ENCODE measurements at places on chromosomes 2 and 18. TPM values are rescaled to one million over a fixed set of nuclear protein-coding genes. Genes with fewer than 3 reads are reported as not detected.

Gene ELOA2
- total RNA-seq = not detected

Gene OTOS
- total RNA-seq = not detected

Gene FAM237A
- not detected for total RNA-seq

Gene TMEFF2
- total RNA-seq = not detected

Gene KRTCAP3
- total RNA-seq = not detected

Gene FKBP7
- total RNA-seq = 23.1 TPM

Gene FTCDNL1
- total RNA-seq = 0.94 TPM

Gene POTEJ
- not detected for total RNA-seq

Gene ZNF2
- 7.1 TPM for total RNA-seq

Gene VWA3B
- not detected for total RNA-seq

Gene POTEC
- not detected for total RNA-seq

DNA sequence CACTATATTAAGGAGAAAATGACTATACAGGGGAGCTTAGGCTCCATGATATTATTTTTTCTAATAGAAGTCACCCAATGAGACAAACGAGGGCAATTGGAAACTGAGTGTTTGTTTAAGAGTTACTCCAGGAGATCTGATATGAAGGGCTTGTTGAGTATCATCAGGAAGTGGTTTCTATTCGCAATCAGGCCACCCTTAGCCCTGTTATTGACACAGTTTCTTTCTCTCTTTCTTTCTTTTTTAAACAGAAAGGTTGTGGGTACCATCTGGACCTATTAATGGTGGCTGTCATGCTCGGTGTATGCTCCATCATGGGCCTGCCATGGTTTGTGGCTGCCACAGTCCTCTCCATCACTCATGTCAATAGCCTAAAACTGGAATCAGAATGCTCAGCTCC lies 117.3 kb downstream of the DPP4 start:
- DNase-seq = no peak

- no peak for DNase-seq
These were observed 269.3 kb upstream of the NCKAP5 start for GRCh38 chr2:133837441-133838094.

DNA sequence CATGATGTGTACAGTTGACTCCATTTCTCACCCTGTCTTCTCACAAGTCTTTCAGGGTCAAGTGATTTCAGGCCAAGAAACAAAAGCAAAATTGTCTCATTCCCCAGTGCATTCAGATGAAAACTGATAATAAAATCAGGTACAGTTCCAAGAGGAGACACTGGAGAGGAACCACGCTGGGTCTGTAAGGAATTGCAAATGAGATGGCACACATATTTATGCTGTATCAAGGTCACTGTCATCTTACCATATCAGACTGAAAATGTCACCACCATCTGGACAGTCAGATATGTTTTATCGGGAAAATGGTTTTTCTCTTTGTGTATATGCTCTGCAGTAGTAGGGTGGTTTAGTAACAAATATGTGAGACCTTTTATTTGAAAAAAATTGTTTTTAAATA lies 91.7 kb downstream of the CCDC138 start:
- no peak for DNase-seq

GRCh38 chr2:229118336-229118735 lies 152.8 kb downstream of the PID1 start:
- no peak for DNase-seq

GRCh38 chr2:28273751-28274150 lies 118.9 kb upstream of the FOSL2 start:
- no peak for DNase-seq

- DNase-seq = no peak
These were observed 53.9 kb downstream of the IL1R2 start for GRCh38 chr2:102045697-102046096.

DNA sequence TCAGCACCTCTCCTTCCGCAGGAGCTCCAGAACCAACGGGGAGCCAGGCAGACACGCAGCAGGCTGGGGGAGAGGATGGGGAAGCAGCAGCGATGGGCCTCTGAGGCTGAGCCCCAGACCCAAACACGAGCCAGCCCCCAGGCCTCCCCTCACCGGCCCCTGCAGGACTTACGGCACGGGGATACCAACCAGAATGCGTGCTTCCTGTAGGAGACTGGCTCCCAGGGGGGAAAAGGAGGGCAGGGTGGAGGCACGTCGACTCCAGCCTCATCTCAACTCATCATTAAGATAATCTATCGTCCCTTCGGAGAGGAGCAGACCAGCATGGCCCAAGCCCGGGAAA lies 495.1 kb upstream of the MYT1L start:
- no peak for DNase-seq

DNA sequence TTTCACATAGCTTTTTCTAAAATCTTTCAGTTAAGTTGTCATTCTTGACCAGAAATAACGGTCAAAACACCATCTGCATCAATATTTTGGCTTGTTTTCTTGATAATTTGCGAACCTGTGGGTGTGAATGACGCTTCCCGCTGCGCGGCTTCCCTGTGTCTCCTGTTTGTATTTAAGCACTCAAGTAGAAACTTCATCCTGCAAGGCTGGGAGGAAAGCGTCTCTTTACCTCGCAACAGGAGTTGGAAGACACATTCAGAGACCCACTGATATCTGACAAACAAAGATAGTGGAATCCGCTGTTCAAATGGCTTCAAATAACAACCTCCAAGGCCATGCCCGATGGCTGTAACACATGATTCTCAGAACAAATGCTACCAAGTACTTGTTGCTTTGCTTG lies 704.9 kb downstream of the DCDC2C start:
- no peak for DNase-seq

- no peak for DNase-seq
These were observed 80.8 kb downstream of the RHBDD1 start for GRCh38 chr2:226916669-226917068.

DNA sequence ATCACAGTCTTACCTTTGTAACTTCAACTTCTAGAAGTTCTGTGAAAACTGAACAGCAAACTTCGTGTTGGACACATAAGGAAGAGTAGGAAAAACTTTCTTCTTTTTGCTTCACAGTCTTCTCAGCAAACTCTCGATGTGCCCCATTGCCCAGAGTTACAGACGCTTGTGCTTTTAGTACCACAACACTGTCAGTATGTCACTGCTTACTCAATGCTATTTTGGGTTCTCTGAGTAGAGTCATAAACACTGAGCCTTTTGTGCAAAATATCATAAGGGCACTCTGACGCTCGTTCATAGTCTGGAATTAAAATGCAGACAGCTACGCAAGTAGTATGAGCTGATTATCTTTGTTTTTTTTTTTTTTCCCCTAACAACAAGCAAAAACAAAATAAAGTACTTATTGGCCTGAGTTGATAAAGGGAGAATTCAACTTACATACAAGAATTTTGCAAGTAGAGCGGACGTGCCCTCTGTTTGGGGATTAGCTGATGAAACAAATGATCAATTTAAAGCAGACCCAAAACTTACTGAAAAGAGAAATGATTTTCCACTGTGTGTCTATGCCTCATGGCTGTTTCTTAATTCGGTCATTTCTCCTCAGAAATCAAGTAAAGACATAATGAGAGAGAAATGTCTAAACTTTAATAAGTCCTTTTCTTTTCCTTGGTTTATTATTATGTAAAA lies at the start of gene CDH19:
Gene CDH19, minus strand, starts transcription at position 150 of the 687 bp plus-strand sequence. CDS start 31,886 bp downstream, outside the sequence.
- DNase-seq = no peak

GRCh38 chr2:83971547-83971946 lies 487.5 kb downstream of the SUCLG1 start:
- DNase-seq = no peak

DNA sequence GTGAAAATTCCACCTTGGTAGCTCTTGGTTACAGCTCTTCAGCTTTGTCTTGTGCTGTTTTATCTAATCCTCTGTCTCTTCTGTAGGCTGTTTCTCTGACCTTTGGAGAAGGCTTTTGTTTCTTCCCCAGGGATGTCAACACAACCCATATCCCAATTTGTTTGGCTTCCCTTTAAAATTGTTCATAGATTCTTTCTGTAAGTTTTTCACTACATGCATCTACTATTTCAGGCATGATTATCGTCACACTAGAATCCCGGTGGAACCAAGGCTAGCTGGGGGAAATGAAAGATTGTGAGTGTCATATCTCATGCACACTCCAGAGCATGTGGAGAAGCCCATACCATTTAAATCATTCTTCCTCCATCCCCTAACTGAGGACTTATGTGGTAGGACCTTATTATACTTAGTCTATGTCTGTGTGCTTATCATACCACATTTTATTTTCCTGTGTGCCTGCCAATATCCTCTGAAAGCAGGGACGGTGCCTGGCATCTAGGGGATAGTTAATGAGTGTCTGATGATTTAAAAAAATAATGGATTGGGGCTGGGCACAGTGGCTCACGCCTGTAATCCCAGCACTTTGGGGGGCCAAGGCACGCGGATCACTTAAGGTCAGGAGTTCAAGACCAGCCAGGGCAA lies 59.9 kb downstream of the CRIM1 start:
- DNase-seq = no peak

- DNase-seq = peak; percentile 88
These were observed 891 bp downstream of the KDM3A start for GRCh38 chr2:86441882-86442641.

GRCh38 chr2:66985906-66986305 lies 411.2 kb upstream of the ETAA1 start:
- DNase-seq = no peak

GRCh38 chr2:170369894-170370293 lies 191.9 kb downstream of the MYO3B start:
- DNase-seq = peak; percentile 72

DNA sequence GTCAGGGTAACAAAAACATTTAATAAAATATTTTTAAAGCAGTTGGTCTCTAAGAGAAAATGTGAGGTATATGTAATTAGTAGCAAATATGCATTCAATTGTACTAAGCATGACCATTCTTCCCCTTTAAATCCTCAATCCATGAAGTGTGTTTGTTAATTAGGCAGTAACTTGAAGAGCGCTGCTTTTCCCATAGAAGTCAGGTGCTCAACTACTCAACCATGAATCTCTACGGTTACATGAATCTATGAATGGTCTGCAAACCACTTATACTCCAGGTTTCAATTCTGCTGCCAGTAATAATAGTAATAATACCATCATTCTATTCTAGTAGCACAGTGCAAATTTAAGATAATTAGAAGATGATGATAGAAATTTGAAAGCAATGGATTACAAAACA lies 55.8 kb downstream of the SLC8A1 start:
- no peak for DNase-seq

GRCh38 chr2:173355132-173355865 lies 627 bp downstream of the CDCA7 start:
- peak; percentile 83 for DNase-seq

DNA sequence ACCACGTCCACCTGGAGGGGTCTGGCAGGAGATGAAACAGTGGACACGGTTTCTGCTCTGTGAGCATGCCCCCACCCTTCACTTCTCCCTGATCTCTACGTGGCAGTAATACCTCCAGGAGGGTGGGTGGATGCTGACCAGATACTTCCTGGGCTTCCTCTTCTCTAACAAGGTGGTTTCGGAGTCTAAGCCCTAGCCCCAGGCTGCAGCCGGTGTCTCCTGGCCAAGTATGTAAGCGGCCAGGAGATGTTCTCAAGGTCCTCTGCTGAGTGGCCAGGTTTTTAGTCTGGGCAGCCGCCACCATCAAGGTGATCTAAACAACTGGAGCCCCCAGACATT lies 101.8 kb upstream of the ASB18 start:
- no peak for DNase-seq

DNA sequence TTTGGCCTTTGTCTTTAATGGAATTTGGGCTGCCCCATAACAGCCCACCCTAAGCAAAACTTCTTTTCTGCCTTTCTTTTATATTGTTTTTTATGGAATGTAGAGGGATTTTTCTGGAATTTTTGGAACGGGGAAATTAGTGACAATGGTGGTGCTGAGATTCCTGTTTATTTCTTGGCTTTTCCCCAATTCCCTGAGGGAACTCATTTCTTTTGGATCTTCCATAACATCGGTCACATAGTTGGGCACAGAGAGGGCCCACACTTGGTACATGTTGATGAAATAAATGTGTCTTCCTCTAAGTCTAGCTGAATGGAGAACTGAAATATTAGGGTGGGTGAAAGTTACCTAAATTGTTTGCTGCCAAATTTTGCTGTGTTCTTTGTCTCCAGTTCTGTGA lies 191.6 kb upstream of the TNP1 start:
- no peak for DNase-seq

GRCh38 chr18:25345081-25345866 lies 6.7 kb downstream of the ZNF521 start:
- peak; percentile 35 for DNase-seq

- DNase-seq = no peak
These were observed 87.0 kb downstream of the WDR7 start for GRCh38 chr18:56738184-56738583.

DNA sequence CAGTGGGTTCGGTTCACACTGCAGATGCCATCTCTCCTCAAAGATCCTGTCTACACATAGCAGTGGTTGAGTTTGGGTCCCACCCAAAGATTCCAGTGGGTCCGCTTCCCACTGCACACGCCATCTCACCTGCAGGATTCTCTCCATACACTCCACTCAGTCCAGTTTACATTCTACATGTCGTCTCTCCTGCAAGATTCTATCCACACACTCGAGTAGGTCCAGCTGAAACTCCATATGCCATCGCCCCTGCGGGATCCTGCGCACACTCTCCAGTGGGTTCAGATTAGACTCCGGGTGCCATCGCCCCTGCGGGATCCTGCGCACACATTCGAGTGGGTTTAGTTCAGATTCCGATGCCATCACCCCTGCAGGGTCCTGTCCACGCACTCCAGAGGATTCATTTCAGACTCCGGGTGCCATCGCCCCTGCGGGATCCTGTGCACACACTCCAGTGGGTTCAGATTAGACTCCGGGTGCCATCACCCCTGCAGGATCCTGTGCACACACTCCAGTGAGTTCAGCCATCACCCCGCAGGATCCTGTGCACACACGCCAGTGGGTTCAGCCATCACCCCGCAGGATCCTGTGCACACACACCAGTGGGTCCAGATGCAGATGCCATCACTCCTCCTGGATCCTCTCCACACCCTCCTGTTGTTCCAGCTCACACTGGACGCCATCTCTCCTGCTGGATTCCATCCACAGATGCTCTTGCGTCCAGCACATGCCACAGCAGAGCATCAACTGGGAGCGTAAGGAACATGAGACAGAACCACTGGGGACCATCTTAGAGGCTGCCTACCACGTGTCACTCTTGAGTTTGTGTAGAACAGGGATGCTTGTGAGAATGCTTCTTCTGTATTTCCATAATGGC lies 3.0 kb upstream of the PXDN start:
- DNase-seq = no peak

DNA sequence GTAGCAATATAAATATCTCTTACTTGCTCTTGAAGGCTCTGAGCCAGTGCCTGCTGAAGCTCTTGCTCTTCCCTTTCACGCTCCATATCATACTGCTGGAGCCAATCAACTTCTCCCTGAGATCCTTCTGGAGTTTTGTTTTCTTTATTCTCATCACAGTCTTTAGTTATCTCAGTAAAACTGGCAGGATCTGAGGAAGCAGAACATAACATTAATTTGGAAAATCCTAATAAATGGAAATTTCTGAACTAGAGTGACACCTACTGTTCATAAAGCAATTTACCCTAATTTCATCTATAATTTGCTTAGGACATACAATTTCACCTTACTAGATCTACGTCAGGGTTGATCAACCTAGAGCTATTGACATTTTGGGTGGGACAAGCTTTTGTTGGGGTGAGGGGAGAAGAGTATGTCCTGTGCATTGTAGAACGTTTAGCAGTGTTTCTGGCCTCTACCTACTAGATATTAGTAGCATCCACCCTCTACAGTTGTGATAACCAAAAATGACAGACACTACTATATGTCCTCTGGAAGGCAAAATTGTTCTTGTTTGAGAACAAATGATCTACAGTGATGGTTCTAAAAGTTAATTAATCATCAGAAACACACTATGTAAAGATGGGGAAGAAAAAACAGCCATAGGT lies 47.2 kb downstream of the VIL1 start:
- DNase-seq = peak; percentile 63
